OCI-LY7 (cell line): ENCODE measurements at places on chromosomes 4 and X. TPM values are rescaled to one million over a fixed set of nuclear protein-coding genes. Genes with fewer than 3 reads are reported as not detected.

CCSER1 gene
- not detected in 2 replicates for total RNA-seq

MAGEE1 gene
- 0.17 and 0.46 TPM in 2 replicates for total RNA-seq

GLRA3 gene
- total RNA-seq: 1.1 and 1.6 TPM in 2 replicates

TKTL2 gene
- not detected in 2 replicates for total RNA-seq

GAGE2A gene
- total RNA-seq: not detected in 2 replicates

SULT1B1 gene
- total RNA-seq: 0.08 TPM in 1 of 2 replicates, not detected in the other
